ENCODE measurements at places on chromosomes 7 and 10. TPM values are rescaled to one million over a fixed set of nuclear protein-coding genes. Genes with fewer than 3 reads are reported as not detected.

GRCh38 chr10:132245056-132245455, 58.3 kb downstream of the DPYSL4 start:
- no peak for DNase-seq

GRCh38 chr7:4818000-4818794, 42.8 kb downstream of the AP5Z1 start:
- DNase-seq: no peak

DNA sequence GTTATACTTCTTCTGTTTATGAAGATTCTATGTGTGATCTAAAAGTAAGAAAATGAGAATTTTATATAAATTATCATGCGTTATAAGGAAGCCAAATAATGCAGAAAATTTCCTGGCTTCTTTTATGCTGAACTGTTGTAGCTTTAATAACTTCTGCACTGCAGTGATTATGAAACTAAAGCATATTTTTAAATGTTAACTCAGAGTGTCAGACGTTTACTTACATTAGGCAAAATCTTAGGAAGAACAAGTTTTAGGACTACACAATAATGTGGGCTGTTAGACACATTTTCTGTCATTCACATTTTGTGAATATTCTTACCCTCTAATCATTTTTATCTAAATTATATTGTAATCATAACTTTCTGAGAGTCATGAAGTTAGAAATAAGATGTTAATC, 22.0 kb downstream of the GRM3 start:
- no peak for DNase-seq

- DNase-seq: no peak
Observed at GRCh38 chr10:8159341-8160165, 105.1 kb downstream of the GATA3 start.

DNA sequence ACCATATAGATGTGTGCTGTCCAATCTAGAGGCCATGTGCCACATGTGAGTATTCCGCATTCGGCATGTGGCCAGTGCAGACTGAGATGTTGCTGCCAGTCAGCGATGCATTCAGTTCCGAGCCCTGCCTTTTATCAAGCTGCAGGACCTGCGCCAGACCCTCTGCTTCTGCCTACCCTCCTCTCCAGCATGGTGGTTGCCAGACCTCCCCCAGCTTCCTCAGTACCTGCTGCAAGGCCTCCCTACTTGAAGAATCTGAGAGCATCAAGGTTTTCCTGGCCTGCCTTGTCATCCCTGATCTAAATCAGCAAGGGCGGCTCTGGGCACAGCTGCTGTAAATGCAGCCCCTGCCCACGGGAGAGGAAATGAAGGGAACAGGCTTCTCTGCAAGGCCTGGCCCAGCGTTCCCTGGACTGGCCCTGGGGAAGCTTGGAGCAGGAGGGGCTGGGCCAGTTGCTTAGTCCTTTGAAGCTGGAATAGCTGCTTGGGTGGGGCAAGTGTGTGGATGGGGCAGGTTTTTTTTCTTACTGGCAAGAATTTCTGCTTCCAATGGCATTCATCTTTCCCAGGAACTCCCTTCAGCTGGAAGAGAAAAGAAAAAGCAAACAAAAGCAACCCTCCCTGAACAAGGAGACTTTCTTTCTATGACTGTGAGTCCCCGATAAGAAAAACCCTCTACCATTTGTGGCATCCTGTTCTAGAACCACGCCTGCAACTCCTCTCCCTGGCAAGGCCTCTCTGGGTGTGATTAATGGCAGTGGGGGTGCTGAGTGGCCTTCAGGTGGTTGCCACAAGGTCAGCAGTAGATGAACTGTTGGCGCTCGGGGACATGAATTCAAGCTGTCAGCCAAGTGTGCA, 93.0 kb downstream of the NHLRC2 start:
- DNase-seq: no peak

- DNase-seq: no peak
Observed at GRCh38 chr10:47024046-47024322, 112.8 kb downstream of the PTPN20 start.

DNA sequence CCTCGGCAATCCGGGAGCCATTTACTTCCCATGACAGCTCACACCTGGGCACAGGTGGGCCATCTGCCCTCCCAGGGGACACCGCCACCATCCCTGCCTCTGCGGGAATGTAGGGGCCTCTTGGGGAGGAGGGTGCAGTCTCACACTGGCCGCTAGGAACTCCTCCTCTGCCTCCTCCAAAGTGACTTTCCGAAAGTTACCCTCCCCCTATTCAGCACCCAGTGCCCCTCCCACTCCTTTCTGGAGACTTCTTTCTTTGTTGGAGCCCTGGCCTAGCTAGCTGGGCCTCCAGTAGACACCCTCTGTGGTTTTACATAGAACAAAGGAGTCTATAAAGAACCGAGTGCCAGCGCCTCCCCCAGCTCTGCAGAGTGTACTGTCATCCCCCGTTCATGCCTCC, 45.8 kb upstream of the MNX1 start:
- no peak for DNase-seq

DNA sequence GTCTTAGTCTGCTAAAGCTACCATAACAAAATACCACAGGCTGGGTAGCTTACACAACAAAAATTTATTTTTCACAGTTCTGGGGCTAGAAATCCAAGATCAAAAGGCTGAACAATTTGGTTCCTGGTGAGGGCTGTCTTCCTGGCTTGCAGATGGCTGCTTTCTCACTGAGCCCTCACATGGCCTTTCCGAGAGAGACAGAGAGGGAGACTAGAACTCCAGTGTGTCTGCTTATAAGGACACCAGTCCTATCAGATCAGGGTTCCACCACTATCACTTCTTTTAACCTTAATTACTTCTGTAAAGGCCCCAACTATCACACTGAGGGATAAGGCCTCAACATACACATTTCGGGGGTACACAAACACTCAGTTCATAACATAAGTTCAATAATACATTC, 527.4 kb upstream of the VSTM2A start:
- no peak for DNase-seq

- no peak for DNase-seq
Observed at GRCh38 chr7:85719981-85720953, 533.4 kb upstream of the SEMA3D start.

GRCh38 chr7:25643286-25643685, 415.0 kb upstream of the NPVF start:
- no peak for DNase-seq

DNA sequence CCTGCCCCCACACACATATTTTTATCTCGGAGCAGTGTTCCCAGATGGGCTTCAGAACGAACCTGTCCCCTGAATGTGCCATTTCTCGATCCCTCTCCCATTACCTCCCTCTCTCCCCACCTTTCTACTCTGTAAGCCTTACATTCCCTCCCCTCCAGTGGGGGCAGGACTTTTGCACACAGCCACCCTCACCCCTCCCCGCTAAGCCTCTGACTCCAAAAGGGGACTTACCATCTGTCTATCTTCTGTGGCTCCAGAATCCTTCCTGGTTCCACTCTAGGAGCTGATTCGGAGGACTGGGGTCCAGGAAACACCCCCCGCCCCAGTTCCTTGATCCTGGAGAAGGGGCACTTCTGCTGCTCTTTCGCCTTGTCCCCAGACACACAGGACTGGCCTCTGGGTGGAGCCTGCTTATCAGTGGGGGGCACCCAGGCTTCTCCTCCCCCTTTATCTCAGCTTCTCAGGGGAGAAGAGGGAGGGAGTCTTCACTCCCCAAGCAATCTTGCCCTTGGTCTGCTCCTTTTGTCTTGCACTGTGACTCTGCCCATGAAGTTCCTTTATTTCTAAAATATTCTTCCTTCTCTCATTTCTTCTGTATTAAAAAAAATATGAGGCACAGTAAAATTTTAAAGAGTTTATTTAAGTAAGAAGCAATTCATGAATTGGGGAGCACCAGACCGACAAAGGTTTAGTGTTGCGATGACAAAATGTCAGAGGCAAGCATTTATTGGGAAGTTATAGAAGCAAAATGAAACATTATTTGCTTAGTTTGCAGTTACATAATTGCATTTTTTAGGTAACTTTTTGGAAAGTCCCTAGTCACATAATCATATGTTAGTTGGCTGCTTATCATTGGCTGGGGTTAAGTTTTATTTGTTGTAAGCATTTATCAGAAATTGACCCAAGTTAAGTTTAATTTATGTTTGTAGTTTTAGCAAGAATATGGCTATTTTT, at the start of gene KEL:
KEL (minus strand) TSS at position 391 of the 954 bp plus-strand sequence; CDS start at position 234, 157 bp downstream.
- no peak for DNase-seq

DNA sequence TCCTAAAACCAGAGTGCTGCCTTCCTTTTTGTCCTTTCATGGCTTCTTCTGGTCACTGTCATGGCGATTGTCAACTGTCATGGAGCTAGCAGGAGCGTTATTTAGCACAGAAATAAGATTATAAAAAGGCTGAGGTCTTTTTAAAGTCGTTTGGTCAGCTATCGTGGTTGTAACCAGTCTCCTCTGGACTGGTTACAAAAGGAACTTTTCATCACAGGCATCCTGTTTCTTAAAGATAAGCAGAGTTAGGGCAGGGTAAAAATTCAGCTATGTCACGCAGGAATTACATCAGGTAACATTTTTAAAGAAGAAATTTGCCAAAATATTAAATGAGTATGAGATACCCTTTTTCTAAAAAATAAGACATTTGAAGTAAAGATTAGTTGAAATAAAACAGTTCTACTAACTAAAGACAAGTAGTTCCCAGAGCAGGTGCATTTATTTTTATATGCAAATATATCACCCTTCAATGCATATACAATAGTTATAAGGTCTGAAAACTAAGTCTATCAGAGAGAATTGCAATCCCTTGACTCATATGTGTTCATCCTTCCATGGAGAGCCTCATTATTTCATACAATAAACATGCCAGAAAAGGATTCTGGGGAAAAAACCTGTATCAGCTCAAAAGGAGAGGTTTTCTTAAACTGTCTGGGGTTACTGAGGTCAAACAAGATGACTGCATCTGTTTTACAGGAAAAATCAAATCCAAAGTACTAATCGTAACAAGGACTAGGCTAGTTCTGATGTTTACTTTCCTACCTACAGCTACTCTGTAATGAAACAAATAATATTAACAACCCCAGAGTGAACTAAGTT, 20.9 kb downstream of the FAM24A start:
- no peak for DNase-seq

DNA sequence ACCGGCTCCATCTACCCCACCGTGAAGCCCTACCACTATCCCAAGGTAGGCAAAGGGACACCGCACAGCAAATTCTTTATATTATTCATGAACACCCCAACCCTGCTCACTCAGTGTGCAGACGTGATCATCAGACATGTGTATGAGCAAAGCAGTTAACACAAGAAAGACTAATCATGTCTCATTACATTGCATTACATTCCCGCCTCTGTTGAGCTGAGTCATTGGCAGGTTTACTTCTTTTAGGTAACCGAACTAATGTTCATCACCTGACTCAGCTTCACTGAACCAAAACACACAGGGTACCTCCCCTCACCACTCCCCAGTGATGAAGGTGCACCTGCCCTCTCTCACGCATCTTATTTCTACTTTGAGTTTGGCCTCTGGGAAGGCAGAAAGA, 233.4 kb downstream of the PAXIP1 start:
- no peak for DNase-seq

TMEM176A gene
- 20.9 TPM for total RNA-seq

A1CF gene
- total RNA-seq: not detected

TRIM4 gene
- 39.7 TPM for total RNA-seq

FGF8 gene
- not detected for total RNA-seq

KIAA1549 gene
- 3.8 TPM for total RNA-seq

CALHM3 gene
- total RNA-seq: not detected

LIPN gene
- total RNA-seq: not detected

FAM3C gene
- total RNA-seq: 91.0 TPM

Measured in thyroid gland (tissue), 4 donors.